ENCODE measurements at places on chromosomes 5 and 9.

DNA sequence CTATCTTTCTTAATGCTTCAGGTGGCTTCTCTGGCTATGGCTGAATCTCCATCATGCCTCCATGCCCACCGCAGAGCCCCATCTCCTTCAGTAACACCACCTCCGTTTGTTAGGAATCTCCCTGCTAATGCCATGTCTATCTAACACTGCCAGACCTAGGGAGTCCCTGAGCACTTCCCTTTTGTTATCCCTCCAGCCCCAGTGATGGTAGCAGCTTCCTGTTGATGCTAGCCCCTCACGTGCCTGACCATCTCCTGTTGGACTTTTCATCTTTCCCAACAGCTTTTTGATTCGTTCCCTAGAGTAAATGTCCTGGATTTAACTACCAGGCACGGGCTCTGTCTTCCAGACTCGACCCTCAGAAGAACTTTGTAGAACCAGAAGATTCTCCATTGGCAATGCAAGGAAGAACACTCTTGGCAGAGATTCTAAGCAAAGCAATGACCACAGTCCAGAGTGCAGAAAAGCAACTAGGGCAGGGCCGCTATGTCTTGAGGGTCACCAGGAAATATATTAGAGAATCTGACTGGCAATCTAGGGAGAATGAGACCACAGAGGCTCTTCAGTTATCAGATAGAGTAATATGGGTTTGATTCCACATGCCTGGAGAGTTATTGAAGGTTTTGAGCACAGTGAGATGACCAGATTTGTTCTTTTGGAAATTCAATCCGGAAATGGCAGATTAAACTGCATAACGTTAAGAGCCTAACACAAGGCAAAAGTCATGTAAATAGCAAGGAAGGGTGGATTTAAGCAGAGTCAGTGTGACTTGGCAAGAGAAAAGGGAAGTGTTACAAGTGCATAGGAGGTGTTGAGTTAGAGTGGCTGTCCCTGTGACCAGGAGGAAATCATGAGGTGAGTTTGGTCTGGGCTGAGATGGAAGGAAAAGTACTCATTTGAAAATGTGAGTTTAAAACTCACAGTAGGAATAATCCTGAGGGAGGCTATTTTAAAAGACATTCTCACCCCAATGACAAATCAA lies 555.2 kb downstream of the ACTL7B start:
- DNase-seq: no peak

DNA sequence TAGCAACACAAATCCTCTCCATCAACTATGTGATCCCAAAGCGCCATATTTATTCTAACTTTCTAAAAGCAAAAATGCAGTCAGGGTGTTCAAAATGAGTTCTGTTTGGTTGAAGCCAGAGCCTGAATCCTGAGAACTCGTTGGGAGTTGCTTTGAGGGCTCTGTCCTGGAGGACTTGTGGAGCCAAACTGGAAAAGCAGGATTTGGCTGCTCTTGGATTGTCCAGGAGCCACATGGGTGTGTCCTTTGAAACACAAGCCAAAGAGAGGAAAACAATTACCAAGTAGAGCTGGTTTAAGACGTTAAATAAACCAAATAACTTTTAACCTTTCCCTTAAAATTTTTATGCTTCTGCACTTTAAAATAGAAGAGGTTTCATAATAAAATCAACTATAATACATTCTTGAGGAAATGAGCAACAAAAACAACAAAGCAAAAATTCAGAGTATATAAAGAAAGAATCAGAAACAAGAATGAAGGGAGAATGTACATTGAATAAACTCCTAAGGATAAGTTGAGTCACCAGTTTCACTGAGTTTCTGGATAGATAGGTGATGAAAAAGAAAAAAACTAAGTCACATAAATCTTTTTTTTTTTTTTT lies 13.5 kb downstream of the C5orf46 start:
- DNase-seq: no peak

DNA sequence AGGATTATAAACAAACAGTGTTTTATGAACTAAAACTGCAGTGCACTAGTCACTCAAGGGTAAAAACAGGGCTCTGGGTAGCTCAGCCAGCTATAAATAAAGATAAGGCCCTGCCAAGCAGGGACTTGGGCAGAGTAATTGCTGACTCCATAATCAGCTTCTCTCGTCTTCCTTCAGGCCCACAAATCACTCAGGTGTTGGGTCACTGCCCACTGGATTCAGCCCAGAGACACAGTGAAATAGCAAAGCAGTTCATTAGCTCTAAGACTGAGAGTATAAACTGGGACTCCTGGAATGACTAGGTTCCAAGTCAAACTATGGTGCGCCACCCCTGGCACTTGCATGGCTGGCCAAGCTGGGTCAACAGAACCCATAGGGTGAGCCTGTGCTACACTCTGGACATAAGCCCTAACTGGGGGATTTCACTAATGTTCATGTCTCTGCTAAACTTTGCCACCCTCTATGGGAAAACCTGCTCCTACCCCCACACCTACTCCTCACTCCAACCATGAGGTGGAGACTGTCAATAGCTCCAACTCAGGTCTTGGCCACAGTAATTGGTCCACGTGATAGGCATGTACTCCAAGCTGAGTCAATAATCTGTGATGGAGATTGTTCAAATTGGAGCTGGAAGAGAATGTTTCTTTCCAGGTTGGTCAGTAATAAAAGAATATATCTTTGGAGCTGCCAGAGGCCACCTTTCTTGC lies 158.5 kb downstream of the SLIT3 start:
- DNase-seq: no peak

GRCh38 chr5:115132465-115132864 lies 37.2 kb downstream of the TRIM36 start:
- no peak for DNase-seq

DNA sequence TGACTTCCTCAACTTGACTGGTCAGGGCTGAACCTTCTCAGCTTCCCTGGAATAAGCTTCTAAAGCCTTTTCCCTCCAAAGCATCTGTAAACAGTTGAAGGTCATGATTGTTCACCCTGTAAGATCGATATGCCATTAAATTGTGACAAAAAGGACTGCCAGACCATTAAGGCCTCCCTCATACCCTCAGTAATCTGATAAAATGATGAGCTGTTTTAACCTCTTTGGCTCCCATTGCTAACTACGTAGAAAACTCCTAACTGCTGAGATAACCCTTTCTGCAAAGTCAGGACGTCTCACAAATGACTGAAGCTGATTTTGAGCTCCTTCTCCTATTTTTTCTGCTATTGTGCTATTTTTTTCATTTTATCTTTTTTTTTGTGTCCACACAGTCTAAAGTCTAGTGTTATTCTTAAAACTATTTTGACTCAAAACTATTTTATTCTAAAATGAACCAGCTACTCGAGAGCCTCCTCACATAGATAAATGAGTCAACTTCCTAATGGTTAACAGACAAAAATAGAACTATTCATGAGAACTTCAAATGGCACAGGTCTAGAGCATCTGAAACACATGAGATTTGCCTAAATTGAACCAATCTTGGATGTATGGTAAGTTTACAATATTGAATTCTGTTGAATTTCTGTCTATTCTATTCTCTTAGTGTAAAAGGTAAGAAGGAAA lies 395.6 kb upstream of the TLE4 start:
- no peak for DNase-seq

DNA sequence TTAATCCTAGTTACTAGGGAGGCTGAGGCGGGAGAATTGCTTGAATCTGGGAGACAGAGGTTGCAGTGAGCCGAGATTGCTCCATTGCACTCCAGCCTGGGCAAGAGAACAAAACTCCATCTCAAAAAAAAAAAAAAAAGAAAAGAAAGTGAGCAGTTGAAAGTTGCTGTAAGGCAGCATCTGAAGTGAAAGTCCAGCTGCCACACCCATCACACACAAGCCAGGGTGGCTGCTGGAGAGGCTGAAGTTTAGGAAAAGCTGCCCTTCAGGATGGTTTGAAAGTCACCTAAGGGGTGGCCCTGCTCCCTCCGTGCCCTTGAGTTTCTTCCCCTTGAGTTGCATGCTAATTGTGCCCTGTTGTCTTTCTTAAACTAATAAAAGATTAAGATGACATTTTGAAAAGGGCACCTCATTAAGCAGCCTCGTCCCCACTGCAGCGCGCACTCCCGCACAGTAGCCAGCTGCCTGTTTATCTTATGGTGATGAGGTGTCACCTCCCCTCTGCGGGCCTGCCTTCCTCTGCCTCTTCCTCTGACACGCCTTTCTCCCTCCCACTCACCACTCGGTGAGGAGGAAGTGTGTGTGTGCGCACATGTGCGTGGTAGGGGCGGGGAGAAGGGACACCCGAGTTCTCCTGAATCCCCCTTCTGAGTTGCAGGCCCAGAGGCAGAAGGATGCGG lies 104.2 kb upstream of the PANK3 start:
- DNase-seq: no peak

- no peak for DNase-seq
These were observed 220.9 kb downstream of the ACTL7B start for GRCh38 chr9:108634672-108635462.

- no peak for DNase-seq
These were observed 336.2 kb upstream of the ZNF462 start for GRCh38 chr9:106526716-106527204.

DNA sequence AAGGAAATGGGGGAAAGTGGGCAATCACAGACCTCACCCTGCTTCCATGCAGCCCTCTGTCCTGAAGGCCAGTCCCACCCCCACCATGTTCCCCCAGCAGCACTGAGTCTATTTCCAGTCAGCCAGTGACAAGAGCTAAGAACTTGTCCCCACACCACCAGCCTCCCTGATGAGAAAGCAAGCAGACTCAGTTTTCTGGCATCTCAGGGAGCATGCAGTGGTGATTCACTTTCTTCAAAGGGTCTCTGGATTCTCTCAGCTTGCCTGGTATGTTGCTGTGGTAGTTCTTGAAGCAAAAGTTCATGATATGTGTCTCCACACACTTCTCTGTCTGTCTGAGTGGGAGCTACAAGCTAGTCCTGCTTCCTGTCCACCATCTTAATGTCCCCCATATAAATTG lies 799.9 kb upstream of the TYRP1 start:
- no peak for DNase-seq

DNA sequence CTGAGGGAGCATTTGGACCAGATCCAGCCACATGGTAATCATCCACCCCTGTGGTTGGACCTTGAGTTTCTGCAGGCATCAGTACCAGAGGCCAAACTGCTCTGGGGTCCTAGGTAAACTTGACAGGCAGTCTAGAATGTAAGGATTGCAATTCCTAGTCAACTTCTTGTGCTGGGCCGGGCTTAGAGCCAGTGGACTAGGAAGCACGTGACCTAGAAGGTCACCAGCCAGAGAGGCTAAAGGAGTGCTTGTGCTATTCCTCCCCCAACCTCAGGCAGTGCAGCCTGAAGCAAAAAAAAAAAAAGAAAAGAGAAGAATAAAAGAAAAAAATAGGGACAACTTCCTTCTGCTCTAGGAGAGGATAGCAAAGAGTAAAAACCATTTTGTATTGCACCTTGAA lies 406.2 kb upstream of the FTMT start:
- no peak for DNase-seq

DNA sequence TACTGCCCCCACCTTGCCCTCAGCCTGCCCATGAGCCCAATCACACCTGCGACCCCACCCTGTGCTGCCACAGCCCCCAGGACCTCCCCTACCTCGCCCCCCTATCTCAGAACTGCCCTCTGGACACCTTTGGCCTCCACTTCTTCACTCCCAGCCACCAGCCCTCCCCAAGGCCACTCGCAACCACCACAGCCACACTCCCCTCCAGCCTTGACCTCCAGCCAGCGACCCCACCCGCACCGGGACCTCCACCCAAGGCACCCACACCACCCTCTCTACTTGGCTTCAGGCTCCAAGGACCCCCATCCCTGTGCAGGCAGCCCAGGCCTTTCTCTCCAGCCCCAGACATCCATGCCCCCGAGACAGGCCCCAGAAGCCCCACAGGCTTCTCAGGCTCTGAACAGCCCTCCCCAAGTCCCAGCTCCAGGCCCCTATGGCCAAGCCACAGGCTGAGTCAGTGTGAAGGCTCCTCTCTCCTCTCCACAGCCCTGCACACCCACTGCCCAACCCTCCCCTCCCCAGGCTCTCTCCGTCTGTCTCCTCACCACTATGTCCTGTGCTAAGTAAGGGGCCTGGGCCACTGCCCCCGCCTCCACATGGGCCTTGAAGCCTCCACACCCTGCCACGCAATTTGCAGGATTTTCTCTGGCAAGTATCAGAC lies 2.0 kb downstream of the AK1 start:
- no peak for DNase-seq

GRCh38 chr5:9869616-9870288 lies 239.6 kb upstream of the TAS2R1 start:
- no peak for DNase-seq

DNA sequence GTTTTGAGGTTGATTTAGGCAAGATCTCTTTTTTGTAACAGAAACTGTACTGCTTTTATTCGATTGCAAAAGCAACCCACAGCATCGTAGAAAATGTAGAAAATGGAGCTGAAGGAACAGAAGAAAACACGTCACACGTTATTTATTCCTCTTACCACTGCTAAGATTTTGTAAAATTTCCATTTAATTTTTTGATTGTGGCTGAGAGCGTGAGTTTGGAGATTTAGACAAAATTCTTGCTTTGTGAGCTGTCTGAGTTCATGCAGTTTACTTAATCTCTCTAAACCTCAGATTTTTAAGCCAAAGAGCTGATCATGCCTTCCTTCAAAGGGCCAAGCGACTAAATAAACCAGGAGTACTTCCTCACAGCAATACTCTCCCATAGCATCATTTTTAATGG lies 24.8 kb downstream of the DPYSL3 start:
- no peak for DNase-seq

- no peak for DNase-seq
These were observed 60.8 kb upstream of the SLC25A51 start for GRCh38 chr9:37964740-37965081.

- no peak for DNase-seq
These were observed 360.1 kb downstream of the KDM4C start for GRCh38 chr9:7117676-7118561.

- DNase-seq: no peak
These were observed 5.1 kb upstream of the CCDC192 start for GRCh38 chr5:127697894-127698600.

GRCh38 chr9:90393365-90394152 lies 249.1 kb downstream of the DIRAS2 start:
- no peak for DNase-seq

GRCh38 chr9:130139251-130139650 lies 33.0 kb upstream of the NCS1 start:
- no peak for DNase-seq

GRCh38 chr9:969310-970150 lies 6.9 kb upstream of the DMRT3 start:
- DNase-seq: no peak

GRCh38 chr5:161165998-161166660 lies 314.1 kb upstream of the ATP10B start:
- DNase-seq: no peak

All from hypothalamus (tissue), 51 donors.